ENCODE measurements at places on chromosomes 7 and 10.

DNA sequence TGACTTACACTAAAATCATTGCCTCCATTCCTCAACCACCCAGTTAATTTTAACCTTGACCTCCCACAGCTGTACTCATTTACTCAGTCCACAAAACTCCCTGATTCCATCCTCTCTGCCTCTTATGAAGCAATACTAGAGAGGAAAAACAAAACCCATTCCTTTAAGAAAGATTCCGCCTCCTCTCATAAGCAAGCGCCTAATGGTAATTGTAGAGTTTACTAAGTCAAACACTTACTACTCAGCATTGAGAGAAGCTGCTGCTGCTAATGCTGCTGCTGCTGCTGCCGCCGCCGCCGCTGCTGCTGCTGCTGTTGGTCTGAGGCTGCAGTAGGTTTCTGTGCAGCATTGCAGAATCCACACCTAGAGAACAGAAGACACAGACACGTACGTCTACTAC, 2.1 kb upstream of the ADD3 start:
- no peak for DNase-seq

DNA sequence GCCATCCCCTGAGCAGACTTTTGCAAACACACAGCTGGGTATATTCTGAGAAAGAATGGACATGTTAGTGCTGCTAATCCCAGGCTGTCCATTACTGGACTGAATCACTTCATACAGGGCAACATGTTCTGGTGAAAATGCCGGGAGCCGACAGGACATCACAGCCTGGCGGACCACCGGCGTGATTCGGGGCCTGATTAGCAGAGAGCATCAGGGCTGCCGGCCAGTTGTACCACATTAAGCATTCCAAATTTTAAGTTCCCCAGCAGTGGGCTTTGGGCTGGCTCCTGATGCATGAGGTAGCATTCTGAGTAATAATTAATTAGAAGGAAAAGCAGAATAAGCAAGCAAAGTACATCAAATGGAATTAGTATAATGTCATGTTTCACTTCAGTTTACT, 229.0 kb downstream of the GRID1 start:
- DNase-seq, result no peak

DNA sequence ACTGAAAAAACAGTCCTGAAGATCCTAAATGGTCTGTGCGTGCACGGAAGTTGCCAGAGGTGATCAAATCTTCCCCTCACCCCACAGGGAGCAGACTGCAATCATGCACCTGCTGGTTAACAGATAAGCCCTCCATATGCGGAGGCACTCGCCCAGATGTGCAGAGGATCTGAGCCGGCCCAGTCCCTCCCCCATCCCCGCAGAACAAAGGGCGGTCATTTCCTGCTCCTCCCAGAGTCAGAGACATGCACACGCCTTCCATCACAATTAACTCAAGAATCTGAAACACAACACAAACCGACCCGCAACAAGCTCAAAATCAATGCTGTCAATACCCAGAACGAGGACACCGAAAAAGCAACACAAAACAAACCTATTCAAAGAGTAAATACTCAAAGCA, 24.2 kb downstream of the CRTAC1 start:
- no peak for DNase-seq

DNA sequence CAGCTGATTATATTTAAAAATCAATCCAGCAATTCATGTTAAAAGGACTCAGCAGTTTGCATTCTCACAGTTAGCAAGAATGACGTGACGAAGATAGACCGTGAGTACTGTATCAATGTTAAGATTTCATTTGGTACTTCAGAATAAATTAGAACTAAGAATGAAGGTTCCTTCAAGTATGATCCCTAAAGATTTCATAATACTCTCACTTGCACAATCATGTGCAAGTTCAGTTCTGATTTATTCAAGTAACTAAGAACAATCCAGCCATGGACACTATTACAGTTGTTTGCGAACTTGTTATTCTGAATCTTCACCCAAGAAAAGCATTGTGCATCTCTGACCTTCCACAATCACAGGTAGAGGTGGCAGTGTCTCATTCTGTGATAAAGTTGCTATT, 7.7 kb downstream of the RHEB start:
- no peak for DNase-seq

DNA sequence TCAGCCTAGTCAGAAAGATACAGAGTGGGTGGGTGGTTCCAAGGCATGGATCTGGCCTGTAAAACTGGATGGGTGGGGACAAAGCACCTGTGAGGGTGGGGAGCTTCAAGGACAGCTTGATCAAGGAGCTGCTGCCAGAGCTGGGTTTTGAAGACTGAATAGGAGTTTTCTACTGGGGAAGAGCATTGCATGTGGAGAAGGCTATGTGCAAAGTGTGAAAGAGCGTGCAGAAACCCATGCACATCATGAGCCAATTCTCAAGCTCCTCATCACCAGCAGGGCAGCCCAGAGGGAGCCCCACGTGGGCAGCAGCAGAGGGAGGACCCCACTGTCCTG, 58.6 kb downstream of the PDGFA start:
- no peak for DNase-seq

GRCh38 chr7:111414374-111414773, 147.9 kb downstream of the IMMP2L start:
- DNase-seq, result no peak

- DNase-seq, result no peak
Observed at GRCh38 chr10:88064608-88065382, 201.4 kb downstream of the PTEN start.

DNA sequence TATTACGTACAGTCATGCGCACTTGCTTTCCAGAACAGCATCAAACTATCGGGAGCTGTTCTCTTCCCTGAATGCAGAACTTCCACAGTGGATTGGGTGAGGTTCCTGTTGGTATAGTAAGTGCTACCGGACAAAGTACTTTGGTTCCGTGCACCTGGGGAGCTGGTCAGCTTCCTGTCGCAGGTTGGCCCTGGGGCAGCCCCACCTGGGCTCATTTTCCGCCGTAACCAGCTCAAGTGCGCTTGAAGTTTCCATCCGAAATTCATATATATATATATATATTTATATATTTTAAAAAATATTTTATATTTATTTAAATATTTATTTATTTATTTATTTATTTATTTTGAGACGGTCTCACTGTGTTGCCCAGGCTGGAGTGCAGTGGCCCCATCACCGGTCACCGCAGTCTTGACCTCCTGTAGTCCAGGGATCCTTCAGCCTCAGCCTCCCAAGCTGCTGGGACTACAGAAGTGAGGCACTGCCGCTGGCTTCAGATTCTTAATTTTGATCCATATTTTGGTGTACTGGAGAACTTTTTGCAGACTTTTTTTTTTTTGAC, 6.5 kb downstream of the SCART1 start:
- DNase-seq, result no peak

- no peak for DNase-seq
Observed at GRCh38 chr7:92709150-92709549, 119.0 kb upstream of the FAM133B start.

DNA sequence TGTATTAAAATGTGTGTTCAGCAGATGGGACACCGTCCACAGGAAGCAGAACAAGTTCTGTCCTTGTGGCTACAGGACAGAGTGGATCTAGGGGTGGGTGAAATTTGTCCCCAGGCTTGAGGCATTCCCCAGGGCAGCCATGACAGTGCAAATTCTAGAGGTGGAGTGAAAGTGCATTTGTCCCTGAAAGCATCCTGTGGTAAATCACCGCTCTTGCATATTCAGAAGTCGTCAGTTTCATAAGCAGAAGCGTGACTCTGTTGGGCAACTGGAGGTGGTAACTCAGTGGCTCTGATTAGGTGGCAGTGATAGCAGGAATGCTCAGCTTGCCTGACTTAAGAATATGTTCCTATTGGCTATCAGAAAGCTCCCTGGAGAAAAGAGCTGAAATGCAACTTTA, 96.6 kb downstream of the SNX10 start:
- DNase-seq, result no peak

- no peak for DNase-seq
Observed at GRCh38 chr10:68052463-68052862, 22.6 kb downstream of the HERC4 start.

- no peak for DNase-seq
Observed at GRCh38 chr7:114356133-114356532, 58.5 kb upstream of the FOXP2 start.

- no peak for DNase-seq
Observed at GRCh38 chr10:96656839-96657238, 63.5 kb downstream of the PIK3AP1 start.

DNA sequence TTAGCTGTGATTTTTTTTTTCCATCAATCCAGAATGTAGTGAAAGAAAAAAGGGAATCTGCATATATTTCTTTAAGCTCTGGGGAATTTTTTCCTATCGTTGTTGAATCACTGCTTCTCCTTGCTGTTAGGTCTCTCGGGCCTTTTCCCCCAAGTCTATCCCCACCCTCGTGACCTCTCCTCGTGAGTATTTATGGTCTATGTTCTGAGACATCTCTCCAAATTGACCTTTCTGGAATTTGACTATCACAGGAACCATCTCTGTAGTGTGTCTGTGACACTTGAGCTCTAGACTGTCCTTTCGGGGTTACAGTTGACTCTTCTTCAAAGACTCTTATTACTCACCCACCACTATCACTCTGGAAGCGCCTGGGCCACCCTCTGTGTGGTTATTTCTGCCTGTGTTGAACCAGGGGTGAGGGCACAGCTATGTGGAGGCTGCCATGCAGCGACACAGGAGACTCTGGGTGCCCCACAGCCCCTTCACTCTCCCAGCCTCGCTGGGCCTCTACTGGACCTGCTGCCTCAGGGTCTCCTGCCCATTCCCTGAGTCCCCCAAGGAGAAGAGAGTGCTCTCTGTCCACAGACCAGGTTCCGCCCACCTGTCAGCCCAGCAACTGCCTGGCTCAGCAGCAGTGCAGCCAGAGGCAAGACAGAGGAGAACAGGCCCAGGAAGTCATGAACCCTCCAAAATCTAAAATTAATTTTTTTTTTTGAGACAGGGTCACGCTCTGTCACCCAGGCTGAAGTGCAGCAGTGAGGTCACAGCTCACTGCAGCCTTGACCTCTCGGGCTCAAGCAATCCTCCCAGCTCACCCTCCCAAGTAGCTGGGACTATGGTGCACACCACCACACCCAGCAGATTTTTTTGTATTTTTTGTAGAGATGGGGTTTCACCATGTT, 45.7 kb upstream of the PTPRN2 start:
- no peak for DNase-seq

GRCh38 chr7:55365205-55365674, at the start of gene LANCL2:
TSS of gene LANCL2 (plus strand) at chr7:55365337. CDS start at chr7:55366026, 689 bp downstream.
- peak; percentile 17 for DNase-seq

GRCh38 chr7:135273581-135273980, 39.9 kb downstream of the STRA8 start:
- DNase-seq, result no peak

DNA sequence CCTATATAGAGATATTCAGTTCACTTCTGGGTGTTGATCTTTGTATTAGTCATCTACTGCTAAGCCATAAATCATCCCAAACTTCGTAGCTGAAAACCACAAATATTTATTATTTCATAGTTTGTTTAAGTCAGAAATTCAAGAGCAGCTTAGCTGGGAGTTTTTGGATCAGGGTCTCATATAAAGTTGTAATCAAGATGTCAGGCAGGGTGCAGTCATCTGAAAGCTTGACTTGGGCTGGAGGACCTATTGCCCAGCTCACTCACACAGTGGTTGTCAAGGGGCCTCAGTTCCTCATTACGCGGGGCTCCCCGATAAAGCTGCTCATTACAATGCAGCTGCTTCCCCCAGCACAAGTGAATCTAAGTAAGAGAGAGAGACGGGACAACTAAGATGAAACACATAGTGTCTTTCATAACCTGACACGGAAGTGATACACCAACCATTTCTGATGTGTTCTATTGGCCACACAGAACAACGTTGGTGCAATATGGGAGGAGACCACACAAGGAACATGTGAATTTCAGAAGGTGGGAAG, 15.7 kb downstream of the PPP1R3C start:
- DNase-seq, result no peak

DNA sequence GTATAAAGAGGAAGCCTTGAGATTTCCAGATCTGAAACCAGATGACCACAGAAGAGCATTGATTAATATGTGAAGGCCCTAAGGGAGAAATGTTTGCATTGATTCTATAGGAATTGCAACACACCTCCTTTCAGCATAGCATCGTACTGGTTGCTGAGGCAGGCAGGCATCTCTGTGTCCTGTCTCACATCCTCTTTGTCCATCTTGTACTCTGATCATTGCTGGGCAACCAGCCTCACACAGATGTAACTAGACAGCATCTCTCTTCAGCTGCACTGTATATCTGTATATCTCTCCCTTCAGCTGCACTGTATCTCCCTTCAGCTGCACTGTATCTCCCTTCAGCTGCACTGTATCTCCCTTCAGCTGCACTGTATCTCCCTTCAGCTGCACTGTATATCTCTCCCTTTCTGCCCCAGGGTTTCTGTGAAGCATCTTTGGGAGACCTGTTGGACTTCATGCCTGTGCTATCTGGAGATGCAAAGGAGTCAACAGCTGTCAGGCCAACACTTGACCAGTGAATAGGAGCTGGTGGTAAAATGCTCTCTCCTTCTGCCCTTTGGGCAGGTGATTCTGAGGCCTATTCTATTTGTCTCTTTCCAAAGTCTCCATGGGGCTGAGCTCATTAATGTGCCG, 40.3 kb downstream of the TMEM178B start:
- DNase-seq, result no peak

GRCh38 chr10:68992636-68993440, 4.2 kb downstream of the KIFBP start:
- no peak for DNase-seq

- no peak for DNase-seq
Observed at GRCh38 chr10:12628964-12629766, 279.8 kb downstream of the CAMK1D start.

GRCh38 chr7:54615-55014, 137.8 kb upstream of the FAM20C start:
- DNase-seq, result no peak

DNA sequence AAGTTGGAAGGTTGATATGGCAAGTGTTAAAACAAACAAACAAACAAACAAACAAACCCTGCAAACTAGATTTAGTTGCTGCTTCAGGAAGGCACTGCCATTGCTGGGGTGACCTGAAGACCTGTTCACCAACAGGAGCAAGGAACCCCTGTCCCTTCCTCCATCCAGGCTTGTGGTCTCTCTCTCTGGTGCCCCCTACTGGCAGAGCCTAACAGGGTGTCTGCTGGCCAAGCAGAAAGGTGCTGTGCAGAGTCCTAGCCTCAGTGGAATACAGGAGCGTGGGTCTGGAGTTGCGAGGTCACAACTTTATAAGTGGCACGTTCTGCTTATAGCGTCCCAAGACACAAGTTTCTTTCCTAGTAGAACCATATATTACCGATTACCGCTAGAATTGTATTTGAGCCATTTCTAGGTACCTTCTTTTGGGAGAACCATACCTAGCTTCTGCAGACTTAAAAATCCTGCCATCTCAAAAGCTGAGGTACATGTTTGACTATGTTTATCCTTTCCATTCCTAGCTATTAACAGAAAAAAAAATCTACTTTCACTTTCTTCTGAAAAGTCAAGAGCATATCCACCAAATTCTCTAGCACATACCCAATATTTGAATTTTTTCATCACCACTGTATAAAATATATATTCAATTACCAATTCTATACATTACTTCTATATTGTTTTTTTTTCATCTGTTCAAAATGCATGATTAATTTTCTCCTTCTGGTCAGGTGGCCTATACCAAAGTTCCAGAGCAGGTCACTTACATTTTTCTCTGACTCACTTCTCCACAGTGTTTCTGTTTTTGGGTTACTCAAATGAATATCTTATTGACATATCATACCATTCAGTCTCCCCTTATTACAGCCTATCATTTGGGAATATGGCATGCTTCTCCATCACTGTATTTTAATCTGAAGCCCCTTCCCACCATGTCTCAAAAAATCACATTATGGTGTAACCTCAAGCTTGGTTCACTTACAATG, 29.1 kb upstream of the CALD1 start:
- DNase-seq, result peak; percentile 12

All from activated CD8-positive, alpha-beta memory T cell treated with anti-CD3 and anti-CD28 coated beads for 1 hour (primary cell).